ENCODE measurements at places on chromosomes 12 and 14. TPM values are rescaled to one million over a fixed set of nuclear protein-coding genes. Genes with fewer than 3 reads are reported as not detected.
A peak's percentile ranks its signal among the peaks of the same experiment; 100 is the strongest.

DNA sequence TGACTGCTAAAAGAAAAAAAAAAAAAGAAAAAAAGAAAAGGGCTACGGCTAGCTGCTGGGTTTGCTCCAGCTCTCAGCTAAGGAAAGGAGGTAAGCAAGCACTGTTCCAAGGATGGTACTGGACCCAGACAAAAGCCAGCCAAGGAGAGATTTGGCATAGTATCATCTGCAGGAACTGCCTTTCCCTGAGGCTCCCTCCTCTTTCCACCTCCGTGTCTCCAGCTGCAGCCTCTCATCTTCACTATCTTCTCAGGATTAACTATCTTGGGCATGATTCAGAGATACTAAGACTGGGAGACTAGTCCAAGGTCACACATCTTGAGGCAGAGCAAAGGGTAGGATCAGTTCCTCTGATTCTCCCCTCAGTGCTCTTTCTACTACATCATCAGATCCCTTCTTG, 6.0 kb downstream of the KITLG start:
- DNase-seq, result no peak

- no peak for DNase-seq
Measured at GRCh38 chr14:56505361-56505760, 74.2 kb upstream of the TMEM260 start.

- no peak for DNase-seq
Measured at GRCh38 chr14:65606460-65606859, 193.9 kb downstream of the FUT8 start.

- DNase-seq, result no peak
Measured at GRCh38 chr12:53424626-53425514, 1.2 kb downstream of the AMHR2 start.

GRCh38 chr12:43812057-43812456, 5.9 kb upstream of the TWF1 start:
- DNase-seq, result no peak

DNA sequence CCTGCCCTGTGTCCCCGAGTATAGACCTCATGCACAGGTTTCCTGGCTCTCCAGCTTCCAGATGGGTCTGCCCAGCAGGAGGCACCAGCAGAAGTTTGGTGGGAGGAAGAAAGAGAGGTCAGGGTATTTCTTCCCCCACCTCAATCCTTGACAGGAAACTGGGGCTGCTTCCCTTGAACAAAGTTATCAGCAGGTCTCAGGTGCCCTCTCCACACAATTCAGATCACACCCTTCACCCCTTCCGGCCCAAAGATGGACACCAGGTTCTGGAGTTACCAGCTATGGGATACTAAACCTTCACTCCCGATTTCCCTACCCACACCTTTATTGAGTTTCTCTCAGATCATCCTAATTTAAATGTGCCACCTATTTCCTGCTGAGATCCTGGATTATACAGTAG, 1.2 kb downstream of the SART3 start:
- DNase-seq, result no peak

- DNase-seq, result no peak
Measured at GRCh38 chr12:107528731-107529365, 156.8 kb upstream of the PWP1 start.

DNA sequence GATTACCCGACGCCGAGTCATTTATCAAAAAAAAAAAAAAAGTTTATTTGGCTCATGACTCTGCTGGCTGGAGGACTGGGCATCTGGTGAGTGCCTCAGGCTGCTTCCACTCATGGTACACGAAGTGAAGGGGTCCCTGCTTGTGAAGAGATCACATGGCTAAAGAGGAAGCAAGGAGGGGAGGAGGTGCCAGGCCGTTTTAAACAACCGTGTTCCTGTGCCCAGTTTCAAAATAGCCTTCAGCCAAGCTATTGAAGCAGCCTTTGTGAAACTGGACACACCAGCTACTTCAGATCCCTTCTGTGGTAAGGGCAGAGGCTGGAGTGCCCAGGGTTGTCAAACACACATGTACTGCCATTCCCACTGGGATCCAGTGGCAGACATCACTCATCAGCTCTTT, 7.6 kb downstream of the POP5 start:
- no peak for DNase-seq

- no peak for DNase-seq
Measured at GRCh38 chr12:116456330-116457082, 102.7 kb upstream of the MAP1LC3B2 start.

GRCh38 chr14:97878727-97879126, 1081.5 kb downstream of the VRK1 start:
- DNase-seq, result no peak

DNA sequence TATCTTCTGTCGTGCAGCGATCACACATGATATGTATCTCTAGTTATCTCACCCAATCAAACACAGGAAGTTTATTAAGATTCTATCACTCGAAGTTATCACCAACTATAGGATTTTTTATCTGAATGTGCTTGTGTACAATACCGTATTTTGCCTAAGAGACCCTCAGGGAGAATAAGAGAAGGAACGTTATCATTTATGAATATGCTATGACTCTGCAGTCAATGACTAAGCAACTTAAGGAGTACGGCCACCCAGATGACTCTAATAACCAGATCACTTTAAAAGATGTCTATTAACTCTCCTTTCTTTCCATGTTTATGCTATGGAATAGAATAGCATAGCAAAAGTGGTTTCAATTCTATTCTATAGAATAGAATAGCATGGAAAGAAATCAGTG, 486.4 kb downstream of the BCL11B start:
- DNase-seq, result no peak

DNA sequence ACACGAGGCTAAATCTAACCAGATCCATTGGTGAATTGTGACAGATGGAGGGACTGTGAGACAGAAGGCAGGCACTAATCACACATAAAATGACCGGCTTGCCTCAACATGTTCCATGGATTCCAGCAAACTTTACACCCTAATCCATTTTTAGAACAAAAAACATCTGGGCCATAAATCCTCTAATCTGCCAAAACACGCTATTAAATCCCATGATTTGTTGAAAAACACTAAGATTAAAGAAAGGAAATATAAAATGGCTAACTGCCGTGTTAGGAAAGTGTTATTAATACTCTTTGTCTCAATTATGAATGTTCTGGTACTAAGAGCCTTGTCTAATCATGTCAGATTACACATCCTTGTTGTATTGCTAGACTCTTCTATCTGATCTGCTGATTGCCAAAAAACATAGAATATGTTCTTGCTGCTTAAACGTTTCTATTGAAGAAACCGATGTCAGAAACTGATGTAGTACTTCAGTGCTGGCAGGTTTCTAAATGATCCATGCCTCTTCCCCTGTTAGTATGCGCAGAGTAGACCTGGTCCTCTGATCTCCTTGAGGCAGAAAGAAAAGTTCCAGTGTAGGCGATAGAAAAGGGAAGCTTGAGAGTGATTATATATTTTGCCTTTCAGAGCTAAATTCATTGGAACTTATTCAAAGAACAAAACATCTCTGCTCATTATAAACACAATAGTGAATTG, 384.9 kb downstream of the SOX5 start:
- DNase-seq, result no peak

DNA sequence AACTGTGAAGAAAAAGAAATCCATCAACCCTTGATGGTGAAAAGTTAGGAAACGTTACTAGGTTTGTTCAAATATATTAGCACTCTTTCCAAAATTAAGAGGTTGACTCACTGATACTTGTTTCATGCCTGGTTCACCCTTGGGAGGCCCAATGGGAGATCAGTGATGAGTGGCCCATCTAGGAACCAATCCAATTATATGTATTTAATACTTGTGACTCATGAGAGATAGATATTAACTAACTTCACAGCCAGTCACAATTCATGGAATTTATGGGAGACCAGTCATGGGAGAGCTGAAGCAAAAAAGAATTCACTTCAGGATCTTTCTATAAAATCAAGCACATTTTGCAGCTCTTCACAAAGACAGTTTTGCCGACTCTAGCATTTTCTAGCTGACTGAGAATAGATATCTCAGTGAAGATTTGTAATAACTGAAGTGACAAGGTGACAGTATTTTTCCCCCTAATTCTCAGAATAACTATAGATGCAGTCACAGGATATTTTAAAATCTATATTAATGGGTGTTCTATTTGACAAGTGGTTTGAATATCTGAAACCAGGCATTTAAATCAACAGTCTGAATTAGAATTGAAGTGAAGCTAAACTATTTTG, 230.2 kb downstream of the EPS8 start:
- DNase-seq, result peak; percentile 86

- DNase-seq, result no peak
Measured at GRCh38 chr14:104084251-104085002, 1.1 kb upstream of the ASPG start.

DNA sequence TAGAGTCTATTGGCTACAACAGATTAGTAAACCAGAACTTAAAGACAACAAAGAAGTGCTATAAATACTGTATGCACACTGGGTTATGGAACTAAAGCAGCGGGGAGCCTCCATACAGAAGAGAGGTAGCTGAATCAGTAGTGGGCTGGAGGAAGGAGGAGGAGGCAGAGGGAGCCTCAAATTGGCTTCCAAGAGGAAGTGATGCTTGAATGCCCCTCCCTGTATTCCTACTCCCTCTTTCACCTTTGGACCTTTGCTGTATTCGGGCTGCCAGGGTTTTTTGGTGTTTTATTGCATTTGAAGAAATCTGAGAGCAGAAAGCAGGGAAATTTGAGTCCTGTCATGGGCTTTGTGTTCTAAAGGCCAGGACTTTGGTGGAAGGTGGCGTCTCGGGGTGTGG, 104.0 kb upstream of the PTPRB start:
- DNase-seq, result no peak

DNA sequence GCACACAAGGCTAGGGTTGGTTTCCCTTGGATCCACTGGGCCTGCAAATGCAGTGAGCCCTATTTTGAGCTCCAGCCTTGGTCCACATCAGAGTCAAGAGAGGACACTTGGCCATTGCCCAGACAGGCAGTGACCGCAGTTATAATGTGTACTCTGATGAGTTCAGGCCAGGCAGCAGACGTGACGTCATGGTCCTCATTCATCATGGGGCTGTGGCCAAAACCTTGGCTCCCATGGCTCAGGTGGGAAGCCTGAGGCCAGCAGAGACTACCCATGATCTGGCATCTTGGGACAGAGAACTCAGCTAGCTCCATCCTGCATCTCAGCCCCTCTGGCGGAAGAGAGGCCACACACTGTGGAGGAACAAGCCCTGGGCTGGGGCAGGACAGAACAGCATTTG, 16.4 kb downstream of the TMEM63C start:
- no peak for DNase-seq

DNA sequence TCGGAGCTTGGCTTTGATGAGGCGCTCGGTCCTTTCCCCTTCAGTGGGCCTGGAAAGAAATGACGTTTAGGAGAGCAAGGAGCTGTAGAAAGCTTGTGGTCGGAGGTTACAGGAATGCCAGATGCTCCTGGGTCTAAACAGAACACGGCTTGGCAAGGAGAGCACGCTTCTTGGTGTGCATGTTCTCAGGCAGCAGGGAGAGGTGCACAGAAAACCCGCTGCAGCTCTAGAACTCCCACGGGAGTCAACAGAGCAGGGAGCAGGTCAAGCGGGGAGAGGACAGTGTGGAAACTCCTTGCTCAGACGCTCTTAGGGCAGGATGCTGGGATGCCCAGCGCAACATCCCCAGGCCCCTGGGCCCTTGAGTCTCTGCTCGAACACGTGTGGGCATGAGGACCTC, 51.0 kb downstream of the SSH1 start:
- DNase-seq, result no peak

DNA sequence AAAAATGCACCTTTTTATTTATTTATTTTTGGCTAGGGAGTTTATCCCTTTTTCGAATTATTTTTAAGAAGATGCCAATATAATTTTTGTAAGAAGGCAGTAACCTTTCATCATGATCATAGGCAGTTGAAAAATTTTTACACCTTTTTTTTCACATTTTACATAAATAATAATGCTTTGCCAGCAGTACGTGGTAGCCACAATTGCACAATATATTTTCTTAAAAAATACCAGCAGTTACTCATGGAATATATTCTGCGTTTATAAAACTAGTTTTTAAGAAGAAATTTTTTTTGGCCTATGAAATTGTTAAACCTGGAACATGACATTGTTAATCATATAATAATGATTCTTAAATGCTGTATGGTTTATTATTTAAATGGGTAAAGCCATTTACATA, 14.9 kb upstream of the SNAPC1 start:
- DNase-seq, result no peak

DNA sequence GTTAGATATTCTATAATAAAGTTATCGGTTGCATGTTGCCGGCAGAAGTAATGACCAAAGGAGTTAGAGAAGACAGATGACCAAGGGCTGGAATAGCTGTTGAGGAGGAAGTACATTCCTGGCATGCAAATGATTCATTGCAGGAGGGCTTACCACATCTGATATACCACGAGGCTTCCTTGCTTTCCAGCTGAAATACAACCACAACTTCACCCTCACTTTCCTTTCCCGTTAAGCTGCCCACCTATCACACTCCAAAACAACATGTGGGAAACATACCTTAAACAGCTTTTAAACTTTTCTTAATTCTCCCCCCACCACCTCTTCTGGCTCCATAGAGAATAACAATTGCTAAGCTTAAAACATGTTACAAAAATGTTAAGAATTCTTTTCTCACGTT, 594.1 kb downstream of the NRXN3 start:
- DNase-seq, result peak; percentile 4

- peak; percentile 71 for DNase-seq
Measured at GRCh38 chr14:64845878-64846277, 33.8 kb downstream of the SPTB start.

- no peak for DNase-seq
Measured at GRCh38 chr12:10088031-10088430, 10.8 kb downstream of the CLEC1A start.

GRCh38 chr14:66496188-66496807, 10.1 kb downstream of the CCDC196 start:
- no peak for DNase-seq

DNA sequence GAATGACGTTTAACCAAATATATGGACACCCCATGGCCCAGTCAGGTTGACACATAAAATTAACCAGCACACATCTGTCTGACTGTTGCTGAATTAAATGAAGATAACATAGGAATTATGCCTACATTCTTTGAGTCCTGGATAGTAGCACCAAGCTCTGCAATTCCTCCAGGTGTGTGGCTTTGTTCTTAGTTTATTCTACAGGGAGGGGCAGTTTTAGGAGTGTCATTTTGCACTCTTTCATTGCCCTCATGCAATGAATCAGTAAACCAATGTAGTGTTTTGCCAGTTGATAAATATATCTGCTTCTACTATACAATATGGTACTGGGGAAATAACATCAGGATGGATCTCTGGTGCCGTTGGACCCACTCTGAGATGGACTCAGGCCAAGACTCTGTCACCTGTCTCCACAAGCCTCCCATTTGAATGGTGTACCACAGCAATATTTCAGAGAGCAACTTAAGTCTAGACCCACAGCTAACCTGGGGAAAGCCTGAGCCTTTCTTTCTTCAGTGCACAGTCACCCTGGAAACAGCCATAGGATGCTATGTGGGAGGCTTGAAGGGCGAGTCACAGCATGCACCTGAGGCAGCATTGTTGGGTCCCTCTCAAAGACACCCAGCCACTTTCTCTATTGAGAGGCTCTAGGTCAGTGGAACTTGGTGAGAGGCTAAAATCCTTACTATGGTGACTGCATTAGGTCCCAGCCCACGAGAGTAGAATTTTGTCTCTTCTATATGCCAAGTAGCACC, 73.2 kb downstream of the ANO4 start:
- no peak for DNase-seq

GRCh38 chr12:109014984-109015765, 5.7 kb downstream of the SVOP start:
- DNase-seq, result no peak

- no peak for DNase-seq
Measured at GRCh38 chr12:70960484-70960883, 39.9 kb upstream of the PTPRR start.

CLEC14A gene
- 0.13 TPM for total RNA-seq

FAM181A gene
- total RNA-seq, result not detected

TECPR2 gene
- total RNA-seq, result 25.0 TPM

GIT2 gene
- 67.9 TPM for total RNA-seq

SRRM4 gene
- total RNA-seq, result not detected

B3GNT4 gene
- 0.21 TPM for total RNA-seq

PLBD2 gene
- total RNA-seq, result 54.3 TPM

Measured in HFFc6 (cell line).